ENCODE measurements at places on chromosomes 6 and 20. TPM values are rescaled to one million over a fixed set of nuclear protein-coding genes. Genes with fewer than 3 reads are reported as not detected.

Gene HUS1B
- total RNA-seq, result 1.9 TPM

Gene DEFB132
- total RNA-seq, result not detected

Gene MDFI
- not detected for total RNA-seq

Gene GLP1R
- not detected for total RNA-seq

DNA sequence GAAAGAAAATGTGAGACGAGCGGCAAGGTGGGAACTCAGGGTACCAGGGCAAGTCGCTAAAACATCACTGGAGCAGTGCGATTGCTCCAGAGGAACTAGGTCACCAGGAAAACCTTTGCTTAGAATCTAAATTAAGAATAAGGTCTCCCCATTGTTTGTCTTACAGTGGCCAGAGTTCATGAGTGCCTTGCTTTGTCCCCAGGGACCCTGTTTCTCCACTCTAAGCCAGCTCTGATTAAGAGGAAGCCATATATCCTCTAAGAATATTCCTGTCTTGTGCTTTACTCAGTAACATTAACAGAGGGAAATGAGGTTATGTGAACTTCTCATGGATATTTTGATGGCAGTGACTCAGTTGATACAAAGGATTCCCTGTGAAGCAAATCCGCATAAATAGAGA, 305.8 kb downstream of the CD83 start:
- DNase-seq, result no peak
- H3K4me1 ChIP-seq, result peaks cover 13% of the 10 kb centered on the region
- H3K36me3 ChIP-seq, result peaks cover 7% of the 10 kb centered on the region
- H3K4me3 ChIP-seq, result no peak overlapping the region

DNA sequence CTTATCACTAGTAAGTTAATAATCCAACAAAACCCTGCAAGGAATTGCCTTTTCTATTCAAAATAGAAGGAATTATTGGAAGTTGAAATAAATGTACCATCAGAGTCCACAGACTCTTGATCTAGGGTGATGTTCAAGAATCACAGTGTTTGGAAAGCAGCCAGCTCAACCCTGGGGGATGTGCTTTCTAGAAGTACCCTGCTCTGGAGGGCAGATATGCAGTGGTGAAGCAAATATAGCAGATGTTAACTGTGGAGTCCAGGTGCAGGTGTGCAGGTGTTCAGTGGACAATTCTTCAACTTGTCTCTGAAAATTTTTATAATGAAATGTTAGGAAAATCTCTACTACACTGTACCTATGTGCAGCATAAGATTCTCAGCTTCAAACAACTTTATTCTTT, 9.1 kb upstream of the INSM1 start:
- peaks cover 3% of the 10 kb centered on the region for H3K36me3 ChIP-seq
- DNase-seq, result no peak
- peaks cover 39% of the 10 kb centered on the region for H3K27me3 ChIP-seq
- peaks cover 6% of the 10 kb centered on the region for H3K4me1 ChIP-seq
- no peak overlapping the region for H3K4me3 ChIP-seq
- no peak overlapping the region for H3K27ac ChIP-seq

- no peaks in the 10 kb centered on the region for H3K36me3 ChIP-seq
- no peaks in the 10 kb centered on the region for H3K4me1 ChIP-seq
- H3K27ac ChIP-seq, result no peak overlapping the region
- H3K27me3 ChIP-seq, result no peaks in the 10 kb centered on the region
These were observed 8.9 kb upstream of the SNAP91 start for GRCh38 chr6:83717809-83718208.

GRCh38 chr20:52004715-52005114, 186.9 kb downstream of the ZFP64 start:
- no peak overlapping the region for H3K4me3 ChIP-seq
- no peaks in the 10 kb centered on the region for H3K4me1 ChIP-seq
- peaks cover 15% of the 10 kb centered on the region for H3K27me3 ChIP-seq
- no peak for DNase-seq
- H3K36me3 ChIP-seq, result no peaks in the 10 kb centered on the region

- no peak overlapping the region for H3K4me3 ChIP-seq
- H3K4me1 ChIP-seq, result peaks cover 15% of the 10 kb centered on the region
- H3K36me3 ChIP-seq, result no peaks in the 10 kb centered on the region
- H3K27me3 ChIP-seq, result peaks cover 15% of the 10 kb centered on the region
These were observed 15.4 kb downstream of the FNDC1 start for GRCh38 chr6:159184559-159184958.

DNA sequence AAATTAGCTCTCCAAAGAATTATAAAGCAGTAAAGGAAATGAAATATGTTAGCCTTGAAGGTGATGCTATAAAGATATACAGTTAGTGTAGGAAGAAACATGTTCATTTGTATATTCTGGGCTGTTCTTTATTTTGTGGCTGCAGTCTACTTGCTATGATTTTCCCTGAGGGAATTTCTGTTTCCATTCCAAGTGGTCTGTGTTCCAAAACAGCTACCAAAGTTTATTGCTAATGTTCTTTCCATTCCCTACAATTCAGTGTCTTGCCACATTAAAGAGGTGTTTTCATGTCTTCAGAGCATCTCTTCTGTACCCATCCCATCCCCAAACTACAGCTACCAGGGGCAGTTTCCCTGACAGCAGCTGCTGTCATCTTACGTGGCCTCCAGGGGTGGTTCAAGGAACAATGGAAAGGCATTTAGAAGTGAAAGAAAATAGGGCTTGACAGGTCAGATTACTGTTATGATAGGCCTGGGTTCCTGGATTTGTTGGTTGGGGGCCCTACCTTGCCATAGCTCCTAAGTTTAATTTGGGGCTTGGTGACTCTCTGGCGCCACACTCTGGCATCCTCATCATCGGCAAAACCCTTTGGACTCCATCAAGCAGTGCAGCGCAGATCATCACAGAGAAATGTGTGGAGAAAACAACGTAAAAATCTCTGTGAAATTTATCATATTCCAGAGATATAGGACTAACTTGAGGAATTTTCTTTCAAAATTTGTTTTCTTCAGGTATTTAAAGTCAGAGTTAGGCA, 33.8 kb upstream of the AIG1 start:
- H3K27ac ChIP-seq, result no peak overlapping the region
- peaks cover 1% of the 10 kb centered on the region for H3K27me3 ChIP-seq
- DNase-seq, result peak; percentile 53
- no peaks in the 10 kb centered on the region for H3K36me3 ChIP-seq
- H3K4me3 ChIP-seq, result no peak overlapping the region
- H3K4me1 ChIP-seq, result no peaks in the 10 kb centered on the region

DNA sequence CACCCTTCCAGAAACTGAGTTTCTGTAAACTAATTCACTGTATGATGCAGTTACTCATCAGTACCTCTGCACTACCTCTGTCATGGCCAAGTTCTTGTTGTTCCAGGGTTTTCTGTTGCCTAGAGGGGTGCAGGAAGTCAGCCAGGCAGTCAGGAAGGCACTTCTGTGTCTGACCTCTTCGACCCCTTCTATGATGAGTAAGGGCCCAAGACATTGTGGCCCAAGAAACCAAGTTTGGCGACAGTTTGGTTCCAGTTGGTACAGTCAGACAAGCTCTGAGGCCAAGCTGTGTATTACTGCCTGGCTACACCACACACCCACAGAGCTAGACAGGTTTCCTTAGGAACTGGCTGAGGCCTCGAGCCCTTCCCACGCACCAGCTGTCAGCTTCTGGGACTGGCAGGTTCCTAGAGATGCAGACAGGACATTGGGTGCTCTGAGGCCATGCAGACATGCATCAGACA, 41.2 kb downstream of the TRAF3IP2 start:
- H3K4me3 ChIP-seq, result no peak overlapping the region
- peaks cover 35% of the 10 kb centered on the region for H3K4me1 ChIP-seq
- peak; percentile 50 for DNase-seq
- H3K27ac ChIP-seq, result no peak overlapping the region
- H3K27me3 ChIP-seq, result no peaks in the 10 kb centered on the region

DNA sequence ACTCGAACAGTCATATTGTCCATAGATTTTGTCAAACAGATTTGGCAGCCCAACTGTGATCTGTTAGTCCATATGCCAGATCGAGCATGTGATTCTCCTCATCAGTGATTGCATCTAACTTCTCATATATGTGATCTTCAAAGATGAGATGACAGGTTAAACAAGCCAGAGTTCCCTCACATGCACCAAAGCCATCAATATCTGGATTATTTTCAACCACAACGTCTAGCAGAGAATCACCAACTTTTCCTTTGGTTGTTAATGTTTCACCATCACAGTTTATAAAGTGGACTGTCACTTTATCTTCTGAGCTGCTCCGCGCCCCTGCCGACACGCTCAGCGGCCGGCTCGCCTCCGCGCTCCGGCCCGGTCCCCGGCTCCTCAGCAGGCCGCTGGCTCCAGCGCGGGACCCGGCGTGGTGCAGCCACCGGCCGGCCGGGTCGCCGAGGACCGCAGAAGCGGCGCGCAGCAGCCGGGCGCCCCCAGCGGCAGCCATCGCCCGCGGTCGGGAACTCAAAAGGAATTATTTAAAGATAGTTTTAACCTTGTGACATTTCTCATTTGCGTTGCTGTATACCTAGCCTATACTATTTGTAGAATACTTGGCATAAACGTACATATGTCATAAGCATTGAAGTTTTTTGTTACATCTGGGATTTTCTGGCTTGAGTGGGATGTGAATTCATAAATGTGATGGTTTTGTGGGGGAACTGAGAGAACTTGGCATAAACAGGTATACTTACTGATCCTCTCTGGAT, 40.1 kb upstream of the DYNLRB1 start:
- no peaks in the 10 kb centered on the region for H3K27me3 ChIP-seq
- peaks cover 55% of the 10 kb centered on the region for H3K36me3 ChIP-seq
- H3K4me1 ChIP-seq, result peaks cover 17% of the 10 kb centered on the region
- H3K4me3 ChIP-seq, result no peak overlapping the region

GRCh38 chr6:19691465-19692167, 145.6 kb upstream of the ID4 start:
- no peaks in the 10 kb centered on the region for H3K36me3 ChIP-seq
- H3K4me1 ChIP-seq, result no peaks in the 10 kb centered on the region
- H3K27ac ChIP-seq, result no peak overlapping the region
- H3K4me3 ChIP-seq, result no peak overlapping the region
- DNase-seq, result no peak
- H3K27me3 ChIP-seq, result peaks cover 23% of the 10 kb centered on the region

DNA sequence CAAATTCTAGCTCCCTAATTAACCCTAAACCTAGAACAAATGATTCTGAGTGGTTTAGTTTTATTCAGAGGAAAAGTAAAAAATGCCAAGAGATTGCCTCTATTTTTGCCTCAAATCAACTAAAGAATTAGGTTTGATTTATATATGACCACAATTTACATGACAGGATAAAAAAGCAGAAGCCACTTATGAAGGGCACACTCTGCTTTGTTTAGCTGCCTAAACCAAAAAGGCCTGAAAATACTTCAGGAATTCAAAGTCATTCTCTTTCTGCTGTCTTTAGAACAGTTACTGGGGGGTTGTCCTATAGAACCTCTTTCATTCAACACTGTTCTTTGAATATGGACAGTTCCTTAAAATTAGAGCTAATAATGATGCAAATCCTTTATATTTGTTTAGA, 5.3 kb downstream of the FBXO5 start:
- H3K36me3 ChIP-seq, result peaks cover 76% of the 10 kb centered on the region
- H3K4me3 ChIP-seq, result no peak overlapping the region
- H3K4me1 ChIP-seq, result peaks cover 72% of the 10 kb centered on the region
- no peaks in the 10 kb centered on the region for H3K27me3 ChIP-seq
- no peak for DNase-seq

- H3K4me1 ChIP-seq, result no peaks in the 10 kb centered on the region
- H3K36me3 ChIP-seq, result peaks cover 50% of the 10 kb centered on the region
- no peaks in the 10 kb centered on the region for H3K27me3 ChIP-seq
- no peak overlapping the region for H3K27ac ChIP-seq
These were observed 67.3 kb downstream of the ZNF292 start for GRCh38 chr6:87222676-87223075.

DNA sequence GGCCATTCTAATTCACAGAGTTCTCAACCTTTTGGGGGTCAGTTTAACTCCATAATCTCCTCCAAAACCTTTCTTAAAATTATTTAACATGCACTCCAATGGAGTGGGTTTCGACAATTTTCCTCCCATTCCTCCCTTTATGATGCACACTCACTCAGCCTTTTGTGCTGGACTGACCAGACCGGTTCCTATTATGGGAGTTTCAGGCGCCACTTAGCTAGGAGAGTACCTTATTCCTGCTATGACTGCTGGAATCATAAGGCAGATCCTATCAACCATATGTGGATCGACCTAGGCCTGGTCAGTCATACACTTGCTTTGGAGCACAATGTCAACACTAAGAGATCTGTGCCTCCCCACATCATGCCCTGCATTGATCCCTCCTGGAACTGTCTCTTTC, 63.9 kb upstream of the MOCS1 start:
- H3K27me3 ChIP-seq, result no peaks in the 10 kb centered on the region
- no peak overlapping the region for H3K4me3 ChIP-seq
- no peak overlapping the region for H3K27ac ChIP-seq
- no peak for DNase-seq
- no peaks in the 10 kb centered on the region for H3K4me1 ChIP-seq

DNA sequence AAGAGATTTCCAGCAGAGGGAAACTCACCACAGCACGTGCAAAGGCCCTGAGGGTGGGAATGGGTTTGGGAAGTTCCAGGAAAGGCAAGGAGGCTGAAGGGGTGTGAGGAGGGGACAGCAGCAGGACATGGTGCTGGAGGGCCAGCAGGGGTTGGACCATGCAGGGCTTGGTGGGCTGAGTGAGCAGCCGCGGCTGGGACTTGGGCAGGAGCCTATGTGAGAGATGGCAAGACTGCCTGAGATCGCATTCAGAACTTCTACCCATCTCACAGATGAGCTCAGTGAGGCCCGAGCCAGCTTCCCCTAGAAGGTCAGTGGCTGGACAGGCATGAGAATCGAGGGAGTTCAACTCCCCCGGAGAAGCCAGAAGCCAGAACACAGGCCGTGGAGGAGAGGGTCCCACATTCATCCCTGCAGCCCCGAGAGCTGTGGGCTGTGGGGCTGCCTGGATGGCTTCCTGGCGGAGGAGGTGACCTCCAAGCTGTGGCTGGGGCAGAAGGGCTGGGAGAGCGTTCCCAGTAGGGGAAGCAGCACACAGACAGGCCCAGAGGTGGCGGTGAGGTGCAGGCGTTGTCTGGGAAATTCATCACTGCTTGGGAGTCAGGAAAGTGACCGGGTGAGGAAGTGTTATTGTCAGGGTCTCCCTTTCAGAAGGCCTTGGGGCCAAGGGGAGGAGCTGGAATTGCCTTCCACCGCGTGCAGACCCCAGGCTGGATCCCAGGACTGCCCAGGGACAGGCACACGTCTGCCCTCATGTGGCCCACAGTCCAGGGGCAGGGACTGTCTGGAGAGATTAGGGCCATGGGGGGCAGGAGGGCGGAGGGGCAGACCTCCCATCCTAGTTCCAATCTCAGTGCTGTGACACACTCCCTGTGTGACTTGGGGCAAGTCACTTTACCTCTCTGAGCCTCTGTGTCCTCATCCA, 103.8 kb downstream of the CEBPB start:
- H3K4me1 ChIP-seq, result peaks cover 49% of the 10 kb centered on the region
- H3K27me3 ChIP-seq, result no peaks in the 10 kb centered on the region
- H3K27ac ChIP-seq, result no peak overlapping the region
- no peaks in the 10 kb centered on the region for H3K36me3 ChIP-seq
- DNase-seq, result no peak

DNA sequence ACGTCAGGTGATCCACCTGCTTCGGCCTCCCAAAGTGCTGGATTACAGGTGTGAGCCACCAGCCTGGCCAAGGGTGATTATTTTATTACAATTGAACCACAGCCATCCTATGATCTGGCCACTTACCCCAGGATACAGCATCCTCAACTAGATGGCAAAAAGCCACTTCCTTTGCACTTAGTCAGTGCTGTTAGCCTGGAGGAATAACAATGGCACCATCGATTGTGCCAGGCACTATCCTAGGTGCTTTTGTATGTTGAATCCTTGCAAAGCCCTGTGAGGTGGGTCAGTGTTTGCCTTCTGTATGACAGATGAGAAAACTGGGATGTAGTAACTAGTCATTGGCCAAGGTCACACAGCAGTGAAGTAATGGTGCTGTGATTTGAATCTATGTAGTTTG, 11.2 kb upstream of the TTPAL start:
- H3K4me3 ChIP-seq, result no peak overlapping the region
- H3K27me3 ChIP-seq, result peaks cover 2% of the 10 kb centered on the region
- H3K4me1 ChIP-seq, result no peaks in the 10 kb centered on the region
- no peak overlapping the region for H3K27ac ChIP-seq
- H3K36me3 ChIP-seq, result no peaks in the 10 kb centered on the region
